Effector CD4-positive, alpha-beta T cell (primary cell): ENCODE measurements at places on chromosomes 16 and 17.

DNA sequence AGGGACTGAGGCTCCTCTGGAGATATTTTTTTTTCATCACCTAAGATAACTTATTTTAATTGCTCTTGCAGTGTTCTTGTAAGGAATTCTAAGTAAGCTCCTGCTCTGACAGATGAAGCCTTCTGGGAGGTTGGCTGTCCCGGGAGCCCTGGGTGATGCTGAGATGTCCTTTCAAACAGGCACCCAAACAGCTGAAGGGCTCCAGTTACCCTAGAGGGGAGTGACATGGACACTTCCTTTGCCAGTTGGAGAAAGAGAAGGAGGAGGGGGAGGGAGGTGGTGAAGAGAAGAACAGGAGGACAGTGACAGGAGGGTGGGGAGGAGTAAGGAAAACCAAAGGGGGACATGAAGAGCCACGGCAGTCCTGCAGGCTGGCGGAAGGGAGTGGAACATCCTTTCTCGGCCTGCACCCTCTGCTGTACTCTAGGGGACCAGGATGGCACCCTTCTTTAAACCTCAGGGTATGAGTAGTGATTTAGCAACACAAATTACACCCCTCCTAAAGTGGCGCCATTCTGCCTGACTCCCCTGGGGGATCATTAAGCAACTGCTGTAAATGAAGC is 51.8 kb downstream of the MYH3 start:
- DNase-seq, result no peak

DNA sequence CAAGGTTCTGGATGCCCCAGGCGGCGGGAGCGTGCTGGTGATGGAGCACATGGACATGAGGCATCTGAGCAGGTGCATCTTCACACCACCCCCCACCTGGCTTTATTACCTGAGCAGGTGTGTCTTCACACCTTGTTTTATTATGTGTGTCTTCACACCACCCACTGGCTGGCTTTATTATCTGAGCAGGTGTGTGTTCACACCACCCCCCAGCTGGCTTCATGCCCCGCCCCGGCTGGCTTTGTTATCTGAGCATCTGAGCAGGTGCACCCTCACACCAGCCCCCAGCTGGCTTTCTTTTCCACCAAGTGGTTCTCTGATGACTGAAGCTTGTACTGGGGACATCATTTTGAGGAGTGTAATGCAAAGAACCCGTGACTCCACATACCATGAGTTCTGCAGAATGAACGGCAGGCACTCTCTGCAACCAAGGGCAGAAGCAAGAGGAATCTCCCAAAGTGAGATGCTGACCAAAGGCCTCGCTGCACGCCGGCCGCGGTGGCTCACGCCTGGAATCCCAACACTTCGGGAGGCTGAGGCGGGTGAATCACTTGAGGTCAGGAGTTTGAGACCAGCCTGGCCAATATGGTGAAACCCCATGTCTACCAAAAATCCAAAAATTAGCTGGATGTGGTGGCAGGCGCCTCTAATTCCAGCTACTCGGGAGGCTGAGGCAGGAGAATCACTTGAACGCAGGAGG is 2.6 kb downstream of the FN3KRP start:
- DNase-seq, result no peak

GRCh38 chr17:351875-352420 is 659 bp downstream of the RPH3AL start:
- no peak for DNase-seq

DNA sequence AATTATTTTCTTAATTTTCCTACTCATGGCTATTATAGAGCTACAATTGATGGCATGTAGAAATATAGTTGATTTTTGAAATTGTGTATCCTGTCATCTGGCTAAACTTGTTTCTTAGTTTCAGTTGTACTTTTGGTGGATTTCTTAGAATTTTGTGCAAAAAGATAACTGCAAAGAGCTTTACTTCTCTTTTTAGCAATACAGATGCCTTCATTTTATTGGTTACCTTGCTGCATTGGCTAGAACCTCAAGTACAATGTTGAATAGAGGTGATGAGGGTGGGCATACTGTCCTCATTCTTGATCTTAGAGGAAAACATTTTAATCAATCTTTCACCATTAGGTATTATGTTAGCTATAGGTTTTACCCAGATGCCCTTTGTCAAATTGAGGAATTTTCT is 67.9 kb downstream of the METRNL start:
- DNase-seq, result no peak

DNA sequence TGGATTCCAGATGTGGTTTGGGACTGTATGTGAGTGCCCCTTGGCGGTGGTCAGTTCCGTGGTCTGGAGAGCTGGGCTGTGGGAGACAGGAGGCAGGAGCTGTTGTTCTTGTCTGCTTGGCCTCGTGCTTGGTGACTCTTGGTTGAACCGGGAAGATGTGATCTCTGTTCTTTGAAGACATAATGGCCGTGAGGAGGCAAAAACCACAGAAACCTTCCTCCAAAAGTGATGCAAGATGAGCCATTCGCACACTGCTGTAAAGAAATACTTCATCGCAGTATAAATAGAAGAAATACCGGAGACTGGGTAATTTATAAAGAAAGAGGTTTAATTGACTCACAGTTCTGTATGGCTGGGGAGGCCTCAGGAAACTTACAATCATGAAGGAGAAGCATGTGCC is 128.8 kb downstream of the RAP1GAP2 start:
- DNase-seq, result no peak

DNA sequence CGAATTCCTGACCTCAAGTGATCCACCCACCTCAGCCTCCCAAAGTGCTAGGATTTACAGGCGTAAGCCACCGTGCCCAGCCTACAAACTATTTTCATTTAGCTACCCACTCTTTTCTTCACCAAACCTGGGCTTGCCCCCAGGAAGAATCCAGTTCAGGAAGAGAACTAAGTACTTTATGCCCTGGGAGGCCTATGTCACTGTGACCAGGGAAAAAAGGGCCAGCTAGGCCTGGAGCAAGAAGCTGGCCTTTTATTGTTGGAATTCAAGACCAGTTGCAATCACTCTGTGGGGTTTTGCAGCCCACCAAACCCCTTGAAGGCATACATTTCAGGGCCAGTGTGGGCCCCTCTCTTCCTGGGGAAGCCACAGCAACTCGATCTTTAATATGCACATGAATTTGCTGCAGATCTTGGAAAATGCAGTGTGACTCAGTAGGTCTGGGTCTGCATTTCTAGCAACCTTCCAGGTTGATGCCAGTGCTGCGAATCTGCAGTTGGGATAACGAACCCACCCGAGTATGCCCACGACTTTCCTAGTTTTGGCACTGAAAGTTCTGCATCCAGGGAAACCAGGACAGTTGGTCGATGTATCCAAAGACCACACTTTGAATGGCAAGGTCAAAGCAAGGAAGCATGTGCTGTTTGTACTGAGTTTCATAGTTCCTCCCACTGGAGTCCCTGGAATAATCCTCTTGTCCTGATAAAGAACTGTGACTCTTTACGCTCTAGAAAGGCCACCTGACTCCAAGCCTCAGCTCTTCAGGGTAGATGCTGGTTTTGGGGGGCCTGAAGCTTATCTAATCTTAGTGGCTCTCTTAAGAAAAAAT is 7.2 kb upstream of the MRPS23 start:
- DNase-seq, result no peak

DNA sequence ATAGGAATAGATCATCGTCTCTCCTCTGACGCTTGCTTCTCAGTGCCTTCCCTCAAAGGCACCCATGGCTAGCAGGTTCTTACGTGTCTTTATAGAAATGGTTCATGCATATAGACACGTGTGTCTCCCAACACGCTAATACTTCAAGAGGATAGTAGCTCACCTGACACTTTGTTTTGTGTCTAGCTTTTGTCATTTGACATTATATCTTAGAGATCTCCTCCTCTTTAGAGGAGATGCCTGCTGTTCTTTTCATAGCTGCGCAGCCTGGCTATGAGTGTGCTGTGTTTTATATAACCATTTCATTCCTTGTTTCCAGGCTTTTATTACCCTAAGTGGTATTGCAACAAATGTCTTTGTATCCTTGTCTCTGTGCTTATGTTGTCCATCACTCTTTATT is 411.7 kb downstream of the CPPED1 start:
- DNase-seq, result no peak

DNA sequence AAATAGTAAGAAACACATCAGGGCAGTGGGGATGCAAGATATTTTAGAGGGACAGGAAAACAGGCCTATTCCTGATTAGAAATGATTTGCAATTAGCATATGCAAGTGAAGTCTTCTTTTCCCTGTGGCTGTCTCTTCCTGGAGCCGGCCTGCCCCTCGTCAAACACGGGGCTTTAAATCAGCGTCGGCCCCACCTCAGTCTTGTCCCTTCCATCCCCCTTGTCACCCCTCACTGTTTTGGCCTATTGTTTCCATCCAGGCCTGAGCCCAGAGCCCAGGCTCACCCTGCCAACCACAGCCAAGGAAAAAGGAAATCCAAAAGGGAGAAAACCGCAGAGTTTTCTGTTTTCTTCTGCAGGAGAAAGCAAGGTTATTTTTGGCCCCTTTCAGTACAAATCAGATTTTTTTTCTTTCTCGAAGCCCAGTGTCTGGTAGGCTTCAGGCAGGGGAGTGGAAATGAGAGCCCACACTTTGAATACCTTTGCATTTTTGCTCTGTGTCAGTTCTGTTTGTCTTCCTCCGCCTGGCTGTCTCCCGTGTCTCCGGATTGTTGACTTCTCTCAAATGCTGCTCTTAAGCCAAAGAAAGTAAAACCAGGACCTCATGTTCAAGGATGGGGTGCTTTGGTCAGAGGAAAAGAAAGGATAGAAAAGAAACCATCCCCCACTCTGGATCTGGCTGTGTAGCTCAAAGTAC is 399.9 kb upstream of the CDH11 start:
- DNase-seq, result no peak

- no peak for DNase-seq
Observed at GRCh38 chr16:79463841-79464240, 136.7 kb downstream of the MAF start.

- DNase-seq, result no peak
Observed at GRCh38 chr17:2957631-2958286, 105.6 kb downstream of the OR1D5 start.

DNA sequence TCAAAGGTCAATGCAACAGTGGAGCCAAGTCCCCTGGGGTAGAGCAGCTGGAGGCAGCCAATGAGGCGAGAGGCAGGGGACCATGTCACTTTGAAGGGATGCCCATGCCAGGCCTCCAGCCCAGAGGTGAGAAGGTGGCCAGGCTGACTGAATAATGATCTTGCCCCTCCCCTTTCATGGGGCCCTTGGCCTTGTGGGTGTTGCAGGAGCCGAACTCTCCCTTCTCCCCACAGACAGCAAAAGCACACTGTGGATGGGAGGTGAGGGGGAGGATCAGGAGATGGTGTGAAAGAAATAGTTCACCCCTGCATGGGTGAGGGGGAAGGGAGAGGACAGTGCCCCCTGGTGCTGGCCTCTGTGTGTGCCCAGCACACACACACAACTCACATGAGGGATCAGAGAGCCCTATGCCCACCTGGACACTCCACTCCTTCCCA is 15.8 kb upstream of the TBX21 start:
- no peak for DNase-seq

DNA sequence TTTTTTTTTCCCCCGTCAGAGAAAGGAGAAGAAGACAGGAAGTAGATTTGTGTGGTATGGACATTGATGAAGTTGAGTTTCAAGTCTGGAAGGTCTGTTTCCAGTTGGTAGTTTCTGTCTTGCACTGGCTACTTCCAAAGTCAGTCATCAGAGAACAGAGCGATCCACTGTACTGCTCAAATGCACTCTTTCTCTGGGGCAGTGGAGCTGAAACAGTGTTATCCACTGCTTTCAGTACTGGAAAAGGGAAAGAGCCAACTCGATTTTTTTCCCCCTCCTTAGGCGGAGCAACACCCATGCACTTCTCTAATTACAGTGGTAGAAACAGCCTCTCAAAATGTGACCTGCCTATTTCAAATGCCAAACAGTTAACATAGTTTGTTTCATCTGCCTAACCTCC is 7.4 kb downstream of the PRKCA start:
- DNase-seq, result no peak

GRCh38 chr17:20307326-20307910 is 159.9 kb downstream of the LGALS9B start:
- DNase-seq, result no peak

- no peak for DNase-seq
Observed at GRCh38 chr17:42779936-42780850, at the start of gene WNK4. Gene WNK4, plus strand, starts transcription at chr17:42780610. Its CDS starts 89 bp downstream, at chr17:42780699.

- DNase-seq, result no peak
Observed at GRCh38 chr17:59375857-59376256, 44.4 kb downstream of the YPEL2 start.

DNA sequence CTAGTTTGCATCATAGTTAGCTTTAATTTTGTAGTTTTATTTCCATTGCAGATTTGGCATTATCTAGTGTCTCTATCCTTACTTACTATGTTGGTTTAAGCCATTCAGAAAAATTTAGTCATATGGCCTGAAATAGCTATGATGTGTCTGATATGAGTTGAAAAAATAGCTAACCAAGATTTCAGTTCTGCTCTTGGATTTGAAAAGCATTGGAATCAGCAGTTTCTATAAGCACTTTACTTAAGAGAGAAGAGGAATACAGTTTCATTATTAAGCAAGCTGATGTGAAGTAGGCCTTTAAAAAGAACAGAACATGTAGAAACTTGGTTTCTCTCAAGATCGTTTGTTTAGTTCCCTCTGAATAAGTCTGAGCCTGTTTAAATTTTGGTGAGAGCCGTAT is 25.9 kb downstream of the LPCAT2 start:
- no peak for DNase-seq

DNA sequence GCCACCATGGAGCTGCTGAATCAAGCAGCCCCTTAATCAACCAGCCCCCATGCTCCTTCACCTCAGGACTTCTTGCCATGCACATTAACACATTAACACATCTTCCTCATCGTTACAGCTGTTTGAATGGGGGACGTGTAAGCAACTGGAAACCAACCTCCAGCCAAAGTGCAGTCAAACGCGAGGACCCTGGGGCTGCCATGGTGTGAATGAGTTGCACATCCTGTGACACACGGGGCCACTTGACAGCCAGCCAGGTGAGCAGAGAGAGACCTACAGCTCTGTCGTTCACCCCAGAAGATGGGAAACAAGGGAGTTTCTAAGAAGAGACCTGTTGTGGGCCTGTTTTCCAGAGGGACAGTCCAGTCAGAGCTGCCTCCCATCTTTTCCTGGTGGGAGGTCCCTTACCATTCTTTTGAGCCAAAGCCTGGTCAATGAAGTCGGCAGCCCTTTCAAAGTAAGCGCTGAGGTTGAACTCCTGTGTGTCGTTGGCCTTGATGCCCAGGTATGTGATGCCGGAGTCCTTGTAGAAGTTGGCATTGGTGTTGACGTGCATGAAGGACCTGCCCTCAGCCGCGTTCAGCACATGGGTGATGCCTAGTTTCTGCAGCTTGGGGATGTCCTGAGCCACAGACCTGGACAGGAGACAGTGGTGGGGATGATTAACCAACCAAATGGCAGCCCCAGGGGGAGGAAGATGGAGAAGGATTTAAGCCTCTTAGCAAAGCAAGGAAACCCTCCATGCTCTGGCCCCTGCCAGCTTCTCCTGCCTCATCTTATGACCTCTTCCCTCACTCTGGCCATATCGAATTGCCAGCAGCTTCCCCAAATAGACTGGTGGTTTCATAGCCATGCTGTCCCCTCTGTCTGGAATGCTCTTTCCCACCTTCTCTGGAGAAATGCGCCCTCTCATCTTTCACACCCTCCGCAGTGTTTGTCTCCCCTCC is 4.2 kb downstream of the DUSP3 start:
- DNase-seq, result no peak

- no peak for DNase-seq
Observed at GRCh38 chr17:76578376-76578775, 7.3 kb downstream of the ST6GALNAC2 start.
